ENCODE measurements at places on chromosomes 3 and 15. TPM values are rescaled to one million over a fixed set of nuclear protein-coding genes. Genes with fewer than 3 reads are reported as not detected.

The SERF2 gene
- 248 TPM for total RNA-seq

The ARHGEF26 gene
- total RNA-seq: 18.2 TPM

GRCh38 chr3:190119461-190120268, 1.0 kb downstream of the P3H2 start:
- DNase-seq: no peak

DNA sequence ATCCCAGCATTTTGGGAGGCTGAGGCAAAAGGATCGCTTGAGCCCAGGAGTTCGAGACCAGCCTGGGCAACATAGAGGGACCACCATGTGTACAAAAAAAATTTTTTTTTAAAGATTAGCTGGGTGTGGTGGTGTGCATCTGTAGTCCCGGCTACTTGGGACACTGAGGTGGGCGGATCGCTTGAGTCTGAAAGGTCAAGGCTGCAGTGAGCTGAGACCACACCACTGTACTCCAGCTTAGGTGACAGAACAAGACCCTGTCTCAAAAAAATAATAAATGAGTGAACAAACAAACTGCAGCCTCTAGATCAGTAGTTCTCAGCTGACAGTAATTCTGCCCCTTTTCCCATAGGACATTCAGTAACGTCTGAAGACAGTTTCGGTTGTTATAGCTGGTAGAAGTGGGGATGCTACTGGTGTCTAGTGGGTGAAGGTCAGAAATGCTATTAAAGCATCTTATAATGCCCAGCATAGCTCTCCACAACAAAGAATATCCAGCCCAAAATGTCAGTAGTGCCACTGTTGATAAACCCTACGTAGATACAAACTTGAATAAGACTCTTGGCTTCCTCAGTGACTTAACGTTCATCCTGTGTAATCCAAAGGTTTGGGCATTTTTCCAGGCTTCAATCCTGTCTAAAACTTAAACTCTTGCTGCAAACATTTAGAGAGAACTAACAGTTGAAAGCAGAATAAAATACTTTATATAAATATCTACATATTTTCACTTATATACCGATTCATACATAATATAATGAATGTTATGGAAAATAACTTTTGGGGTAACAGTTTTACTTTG, 10.6 kb downstream of the SMC4 start:
- DNase-seq: no peak

DNA sequence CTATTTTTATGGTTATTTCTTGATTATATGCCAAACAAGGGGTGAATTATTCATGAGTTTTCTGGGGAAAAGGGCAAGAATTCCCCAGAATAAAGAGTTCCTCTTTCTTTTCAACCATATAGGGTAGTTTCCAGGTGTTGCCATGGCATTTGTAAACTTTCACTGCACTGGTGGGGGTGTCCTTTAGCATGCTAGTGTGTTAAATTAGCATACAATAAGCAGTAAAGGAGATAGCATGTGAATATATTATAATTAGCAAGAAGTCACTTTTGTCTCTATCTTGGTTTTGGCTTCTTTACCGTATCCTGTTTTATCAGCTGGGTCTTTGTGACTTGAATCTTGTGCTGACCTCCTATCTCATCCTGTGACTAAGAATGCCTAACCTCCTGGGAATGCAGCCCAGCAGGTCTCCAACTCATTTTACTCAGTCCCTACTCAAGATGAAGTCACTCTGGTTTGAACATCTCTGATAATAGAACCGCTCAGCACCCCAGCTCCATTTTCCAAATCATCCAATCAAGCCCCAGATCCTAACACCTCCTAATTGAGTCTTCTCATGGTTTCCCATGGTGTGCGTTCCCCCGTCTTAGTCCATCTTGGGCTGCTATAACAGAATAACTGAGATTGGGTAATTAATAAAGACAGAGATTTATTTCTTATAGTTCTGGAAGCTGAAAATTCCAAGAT, 3.4 kb upstream of the SELENOT start:
- no peak for DNase-seq

GRCh38 chr3:27616031-27616430, 106.1 kb downstream of the EOMES start:
- DNase-seq: no peak

GRCh38 chr3:89685731-89686130, 578.3 kb downstream of the EPHA3 start:
- DNase-seq: no peak

GRCh38 chr3:72255791-72256559, 471.0 kb upstream of the PROK2 start:
- DNase-seq: peak; percentile 80

DNA sequence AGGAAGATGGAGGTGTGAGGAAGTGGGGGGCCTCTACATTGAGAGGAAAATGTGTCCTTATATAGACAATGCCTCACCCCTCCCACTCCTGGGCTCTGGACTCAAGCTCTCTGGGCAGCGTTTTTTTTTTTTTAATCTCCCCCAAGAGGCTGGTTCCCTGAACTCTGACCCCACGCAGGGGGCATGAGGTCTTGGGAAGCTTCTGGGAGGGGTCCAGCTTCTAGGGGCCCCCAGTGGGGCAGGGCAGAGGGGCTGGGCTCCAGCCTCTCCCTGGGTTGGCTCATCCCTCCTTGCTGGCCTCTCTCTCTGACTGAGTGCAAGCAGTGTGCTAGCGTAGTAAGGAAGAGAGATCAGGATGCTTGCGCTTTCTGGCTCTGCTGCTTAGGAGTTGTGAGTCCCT, 101.4 kb upstream of the HACD2 start:
- DNase-seq: no peak

- DNase-seq: no peak
Measured at GRCh38 chr15:25899870-25900269, 36.7 kb upstream of the ATP10A start.

GRCh38 chr3:127671523-127672428, 976 bp upstream of the ABTB1 start:
- DNase-seq: no peak

Measured in urinary bladder (tissue), 4 donors.